PC-9 (cell line): ENCODE measurements at places on chromosomes 6 and 20. TPM values are rescaled to one million over a fixed set of nuclear protein-coding genes. Genes with fewer than 3 reads are reported as not detected.

CLPSL1 gene
- not detected in 2 replicates for total RNA-seq

GRCh38 chr6:161031721-161032495, 40.3 kb downstream of the MAP3K4 start:
- no peak for DNase-seq

- peak; percentile 84 for DNase-seq
Measured at GRCh38 chr6:28212510-28213212, 12.4 kb upstream of the ZSCAN9 start.

DNA sequence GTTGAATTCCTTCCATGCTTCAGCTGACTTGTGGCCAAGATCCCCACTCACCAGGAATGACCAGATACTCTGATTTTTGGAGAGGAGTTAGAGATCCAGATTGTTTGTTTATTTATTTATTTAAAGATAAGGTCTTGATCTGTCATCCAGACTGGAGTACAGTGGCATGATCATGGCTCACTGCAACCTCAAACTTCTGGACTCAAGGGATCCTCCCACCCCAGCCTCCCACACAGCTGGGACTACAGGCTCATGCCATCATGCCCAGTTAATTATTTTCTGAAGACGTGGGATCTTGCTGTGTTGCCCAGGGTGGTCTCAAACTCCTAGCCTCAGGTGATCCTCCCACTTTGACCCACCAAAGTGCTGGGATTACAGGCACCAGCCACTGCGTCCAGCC, 4.1 kb upstream of the SPATA2 start:
- no peak for DNase-seq

- DNase-seq = no peak
Measured at GRCh38 chr6:160426136-160426535, 78.0 kb downstream of the SLC22A3 start.

- no peak for DNase-seq
Measured at GRCh38 chr6:52125139-52125538, 37.7 kb upstream of the PKHD1 start.

GRCh38 chr6:65091561-65091960, 615.5 kb downstream of the EYS start:
- no peak for DNase-seq

HLA-G gene
- 0.38 and 0.50 TPM in 2 replicates for total RNA-seq

CSNK2B gene
- total RNA-seq = 152 and 173 TPM in 2 replicates

ATP5F1E gene
- 76.3 and 84.8 TPM in 2 replicates for total RNA-seq

DNA sequence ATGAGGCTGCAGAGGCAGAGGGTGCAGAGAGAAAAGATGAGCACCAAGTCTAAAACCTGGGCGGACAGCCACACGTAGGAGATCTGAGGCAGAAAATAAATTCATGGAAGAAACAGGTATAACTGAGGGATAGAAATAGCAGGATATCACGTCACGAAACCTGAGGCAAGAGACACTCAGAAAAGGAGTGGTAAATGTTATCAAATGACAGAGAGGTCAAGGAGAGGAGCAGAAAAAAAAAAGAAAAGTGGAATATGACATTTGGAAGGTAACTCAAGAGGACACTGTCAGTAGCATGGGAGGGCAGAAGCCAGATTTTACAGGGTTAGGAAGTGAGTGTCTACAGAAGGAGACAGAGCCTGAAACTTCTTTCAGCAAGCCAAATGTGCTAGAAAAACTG, 84.2 kb upstream of the FBXL4 start:
- no peak for DNase-seq

MYL9 gene
- 13.3 and 25.3 TPM in 2 replicates for total RNA-seq

DNA sequence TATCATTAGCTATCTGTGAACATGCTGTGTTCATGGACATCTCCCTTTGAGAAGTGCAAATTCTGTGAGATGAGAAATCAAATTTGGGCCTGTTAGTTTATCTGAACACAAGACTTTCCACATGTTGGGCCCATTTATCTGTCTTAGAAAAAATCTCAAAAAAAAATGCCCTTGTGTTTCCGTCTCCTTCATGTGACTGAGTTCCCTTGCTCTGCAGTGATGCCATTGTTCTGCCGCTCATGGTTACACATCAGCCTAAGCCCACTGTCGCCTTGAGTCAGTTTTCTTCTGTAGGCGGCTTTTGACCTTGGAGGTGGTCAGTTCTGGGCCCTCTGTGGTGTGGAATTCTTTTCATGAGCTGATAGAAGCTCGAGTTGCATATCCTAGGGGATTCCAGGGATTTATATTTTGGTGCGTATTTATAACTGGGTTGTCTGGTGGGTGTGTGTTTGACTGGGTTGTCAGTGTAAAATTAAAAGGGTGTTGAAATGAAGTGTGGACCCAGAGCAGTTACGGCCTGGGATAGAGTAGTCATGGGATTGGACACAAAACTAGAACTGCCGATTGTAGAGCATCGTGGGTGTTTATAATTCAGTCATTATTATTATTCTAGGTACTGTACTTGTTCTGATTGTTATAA, 156.7 kb downstream of the JARID2 start:
- DNase-seq = no peak

DNA sequence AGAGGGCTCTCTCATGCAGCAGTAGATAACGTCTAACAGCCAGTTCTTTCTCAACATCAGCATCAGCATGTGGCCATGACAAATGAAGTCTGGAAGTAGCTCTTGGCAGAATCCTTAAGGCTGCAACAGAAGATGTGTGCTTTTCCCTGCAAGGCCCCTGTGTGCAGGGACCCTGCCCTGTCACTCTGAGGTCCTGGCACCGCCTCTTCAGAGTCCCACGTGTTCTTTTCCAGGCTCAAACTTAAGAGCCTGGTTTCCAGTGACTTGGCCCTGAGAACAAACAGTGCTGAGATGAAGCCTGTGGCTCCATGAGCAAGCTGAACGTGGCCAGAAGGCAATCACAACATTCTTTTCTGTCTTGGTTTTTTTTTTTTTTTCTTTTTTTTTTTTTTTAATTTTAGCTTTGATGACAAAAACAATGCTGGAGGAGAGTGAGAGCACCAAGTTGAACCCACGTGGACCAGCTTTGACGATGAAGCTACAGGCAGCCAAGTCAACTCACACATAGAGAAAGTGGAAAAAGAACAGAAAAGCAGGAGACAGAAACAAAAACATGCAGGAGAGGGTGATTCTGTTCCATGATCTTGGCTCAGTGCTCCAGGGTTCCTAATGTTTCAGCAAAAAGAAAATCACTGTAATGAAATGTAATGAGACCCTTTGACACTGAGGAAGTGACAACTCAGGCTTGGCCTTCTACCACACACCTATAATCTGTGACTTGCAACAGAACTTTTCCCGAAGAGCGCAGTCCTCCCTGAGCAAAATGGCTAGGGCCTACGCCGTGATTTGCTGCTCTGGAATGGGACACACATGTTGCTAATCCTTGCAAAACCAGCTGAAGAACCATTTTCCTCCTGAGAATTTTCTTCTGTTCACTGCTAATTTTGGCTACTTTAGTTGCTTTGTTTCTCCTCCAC, 86.1 kb downstream of the FOXC1 start:
- DNase-seq = no peak

LAMA4 gene
- 58.3 and 91.0 TPM in 2 replicates for total RNA-seq

TNF gene
- not detected in 2 replicates for total RNA-seq

GRCh38 chr20:19706463-19706862, 51.6 kb upstream of the RIN2 start:
- DNase-seq = no peak

DNA sequence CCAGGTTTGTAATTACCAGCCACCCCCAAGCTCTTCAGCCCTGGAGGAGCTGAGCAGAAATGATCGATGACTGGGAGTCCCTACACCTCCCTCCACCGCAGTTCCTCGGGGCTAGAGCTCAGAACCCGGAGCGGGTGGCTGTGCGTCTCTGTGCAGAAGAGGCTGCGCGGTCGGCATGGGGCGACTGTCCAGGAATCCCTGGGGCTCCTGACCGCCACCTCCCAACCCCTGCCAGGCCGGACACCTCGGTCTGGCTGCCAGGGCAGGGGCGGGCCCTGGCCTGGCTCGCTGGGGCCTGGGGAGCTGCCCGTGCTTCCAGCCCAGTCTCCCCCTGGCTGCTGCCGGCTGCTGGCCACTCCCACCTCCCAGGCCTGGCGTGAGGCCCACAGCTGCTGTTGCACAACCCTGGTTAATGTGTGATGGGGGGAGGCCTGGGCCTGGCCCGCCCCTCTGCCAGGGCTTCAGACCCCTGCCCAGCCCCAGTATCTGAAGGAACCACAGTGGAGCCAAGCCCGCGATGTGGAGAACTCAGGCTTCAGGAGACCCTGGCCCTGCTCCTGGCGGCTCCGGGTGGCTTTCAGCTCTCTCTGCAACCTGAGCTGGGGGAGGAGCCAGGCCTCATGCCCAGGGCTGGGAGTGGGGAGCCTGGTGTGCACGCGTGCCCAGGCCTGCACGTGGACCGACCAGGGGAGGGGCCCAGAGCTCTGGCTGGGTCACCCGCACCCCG, 1.2 kb downstream of the SLC2A4RG start:
- peak; percentile 95 for DNase-seq

DNA sequence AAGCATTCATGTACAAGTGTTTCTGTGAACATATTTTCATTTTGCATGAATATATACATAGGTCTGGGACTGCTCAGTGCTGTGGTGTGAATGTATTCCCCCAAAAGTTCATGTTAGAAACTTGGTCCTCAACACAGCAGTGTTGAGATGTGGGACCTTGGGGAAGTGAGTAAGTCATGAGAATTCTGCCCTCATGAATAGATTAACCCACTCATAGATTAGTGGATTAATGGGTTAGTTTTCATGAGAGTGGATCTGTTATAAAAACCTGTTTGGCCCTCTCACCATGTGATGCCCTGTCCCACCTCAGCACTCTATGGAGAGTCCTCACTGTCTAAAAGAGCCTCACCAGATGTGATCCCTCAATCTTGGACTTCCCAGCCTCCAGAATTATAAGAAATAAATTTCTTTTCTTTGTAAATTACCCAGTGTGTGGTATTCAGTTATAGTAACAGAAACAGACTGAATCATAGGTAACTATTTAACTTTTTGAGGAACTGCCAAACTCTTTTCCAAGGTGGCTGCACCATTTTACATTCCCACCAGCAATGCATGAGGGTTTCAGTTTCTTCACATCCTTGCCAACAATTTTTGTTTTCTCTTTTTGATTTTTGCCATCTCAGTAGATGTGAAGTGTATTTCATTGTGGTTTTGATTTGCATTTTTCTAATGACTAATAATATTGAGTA, 45.3 kb downstream of the QRSL1 start:
- no peak for DNase-seq

NCOA3 gene
- 40.3 and 78.0 TPM in 2 replicates for total RNA-seq

DNA sequence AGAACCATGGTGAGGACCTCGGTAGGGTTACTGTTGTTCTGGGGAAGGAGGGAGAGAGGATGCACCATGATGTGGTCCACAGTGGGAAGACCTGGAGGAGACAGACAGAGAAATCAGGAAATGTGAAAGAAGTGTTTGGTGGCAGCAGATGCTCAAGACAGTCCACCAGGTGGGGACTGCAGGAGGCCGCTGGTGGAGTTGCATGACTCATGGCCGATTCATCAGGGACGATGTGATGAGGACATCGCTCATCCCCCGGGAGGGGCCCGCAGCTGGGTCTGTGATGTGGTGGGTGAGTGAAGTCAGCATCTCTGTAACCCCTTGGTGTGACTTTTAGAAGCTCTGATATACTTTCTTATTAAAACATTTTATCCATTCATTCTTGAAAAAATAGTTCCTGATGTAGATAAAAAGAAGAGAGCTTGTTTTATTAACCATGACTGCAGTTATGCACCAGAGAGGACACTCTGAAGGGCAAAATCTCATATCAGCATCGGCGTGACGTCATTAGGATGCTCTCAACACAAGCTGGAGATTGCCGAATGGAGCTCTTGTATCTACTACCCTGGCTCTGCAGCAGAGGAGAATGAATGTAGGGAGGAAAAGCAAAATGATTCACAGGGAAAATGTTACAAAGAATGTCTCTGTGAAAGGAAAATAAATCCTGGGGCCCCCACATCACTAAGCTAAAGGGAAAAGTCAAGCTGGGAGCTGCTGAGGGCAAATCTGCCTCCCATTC, 71.2 kb downstream of the RAMACL start:
- DNase-seq = peak; percentile 45

GRCh38 chr6:70385901-70386300, 27.4 kb upstream of the FAM135A start:
- DNase-seq = no peak

NMBR gene
- 0.35 TPM in 1 of 2 replicates, not detected in the other for total RNA-seq

DNA sequence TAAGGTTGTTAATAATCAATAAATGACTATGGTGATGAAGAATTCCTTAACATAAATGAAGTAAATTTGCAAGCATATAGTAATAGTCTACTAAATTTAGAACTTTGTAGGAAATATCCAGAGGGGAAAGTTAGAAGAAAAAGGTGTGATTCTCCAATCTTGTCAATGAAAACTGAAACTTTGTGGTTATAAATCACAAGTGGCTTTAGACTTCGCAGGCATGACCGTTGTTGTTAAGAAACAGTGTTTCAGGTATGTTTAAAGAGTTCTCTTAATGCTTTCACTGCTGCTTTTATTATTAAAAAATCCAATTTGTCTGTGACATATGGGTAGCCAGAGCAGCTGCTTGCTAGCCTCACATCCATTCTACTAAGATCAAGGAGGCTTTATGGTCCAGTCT, 475.6 kb upstream of the ADGRB3 start:
- DNase-seq = no peak

- DNase-seq = no peak
Measured at GRCh38 chr6:115898246-115898645, 162.4 kb downstream of the FRK start.

GRCh38 chr6:150249261-150249660, 106.4 kb downstream of the PPP1R14C start:
- DNase-seq = no peak

GRCh38 chr6:116969211-116969863, 92.3 kb downstream of the RFX6 start:
- no peak for DNase-seq

GRCh38 chr6:148422085-148422484, 79.4 kb downstream of the SASH1 start:
- DNase-seq = no peak

- no peak for DNase-seq
Measured at GRCh38 chr6:63236398-63236817, 25.1 kb downstream of the FKBP1C start.

SDCBP2 gene
- total RNA-seq = 12.3 and 14.8 TPM in 2 replicates

EEF1A2 gene
- 75.2 and 90.2 TPM in 2 replicates for total RNA-seq

DNA sequence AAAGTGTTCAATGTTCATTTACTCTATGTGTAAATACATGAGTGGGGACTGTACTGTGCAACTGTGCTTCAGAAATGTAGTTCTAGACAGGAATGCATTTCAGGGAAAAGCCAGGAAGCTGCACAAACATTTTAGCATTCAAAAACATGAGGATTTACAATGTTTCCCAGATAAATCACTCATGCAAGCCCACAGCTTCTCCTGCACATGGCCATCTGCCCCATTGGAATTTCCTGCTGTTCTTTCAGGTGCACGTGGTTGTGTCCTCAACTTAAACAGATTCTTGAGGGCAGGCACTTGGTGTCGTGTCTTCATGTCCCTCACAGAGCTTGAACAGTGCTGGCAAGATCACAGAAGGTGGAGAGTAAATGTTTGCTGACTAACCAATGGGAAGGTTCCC, 101.5 kb downstream of the UNC5CL start:
- no peak for DNase-seq

- no peak for DNase-seq
Measured at GRCh38 chr20:37282556-37282955, 6.9 kb upstream of the MANBAL start.
